Hypothalamus (tissue), 51 donors: ENCODE measurements at places on chromosomes 1 and 21.

GRCh38 chr1:196385109-196385508 is 223.1 kb downstream of the KCNT2 start:
- no peak for DNase-seq

- no peak for DNase-seq
Measured at GRCh38 chr1:208201229-208201628, 43.0 kb downstream of the PLXNA2 start.

- no peak for DNase-seq
Measured at GRCh38 chr1:69492286-69492685, 75.4 kb upstream of the LRRC7 start.

GRCh38 chr1:205287767-205288559 is 33.6 kb downstream of the NUAK2 start:
- no peak for DNase-seq

DNA sequence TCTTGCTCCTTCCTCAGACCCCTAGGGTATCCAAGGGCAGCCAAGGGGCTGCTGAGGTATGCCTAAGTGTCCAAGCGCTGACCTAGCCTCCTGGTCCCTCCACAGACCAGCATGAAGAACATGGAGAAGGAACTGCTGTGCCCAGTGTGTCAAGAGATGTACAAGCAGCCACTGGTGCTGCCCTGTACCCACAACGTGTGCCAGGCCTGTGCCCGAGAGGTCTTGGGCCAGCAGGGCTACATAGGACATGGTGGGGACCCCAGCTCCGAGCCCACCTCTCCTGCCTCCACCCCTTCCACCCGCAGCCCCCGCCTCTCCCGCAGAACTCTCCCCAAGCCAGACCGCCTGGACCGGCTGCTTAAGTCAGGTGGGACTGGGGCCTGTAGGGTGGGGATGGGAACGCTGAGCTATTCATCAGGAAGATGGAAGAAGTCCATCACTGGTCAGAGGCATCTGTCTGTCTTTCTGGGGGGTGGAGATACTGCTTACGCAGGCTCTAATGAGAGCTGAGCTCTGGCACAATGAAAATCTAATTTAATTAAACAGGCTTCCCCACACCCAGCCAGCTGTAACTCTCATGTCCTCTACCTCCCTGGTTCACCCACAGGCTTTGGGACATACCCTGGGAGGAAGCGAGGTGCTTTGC is 1.8 kb downstream of the TRIM46 start:
- no peak for DNase-seq

GRCh38 chr1:85386068-85386722 is 78.8 kb downstream of the DDAH1 start:
- no peak for DNase-seq

DNA sequence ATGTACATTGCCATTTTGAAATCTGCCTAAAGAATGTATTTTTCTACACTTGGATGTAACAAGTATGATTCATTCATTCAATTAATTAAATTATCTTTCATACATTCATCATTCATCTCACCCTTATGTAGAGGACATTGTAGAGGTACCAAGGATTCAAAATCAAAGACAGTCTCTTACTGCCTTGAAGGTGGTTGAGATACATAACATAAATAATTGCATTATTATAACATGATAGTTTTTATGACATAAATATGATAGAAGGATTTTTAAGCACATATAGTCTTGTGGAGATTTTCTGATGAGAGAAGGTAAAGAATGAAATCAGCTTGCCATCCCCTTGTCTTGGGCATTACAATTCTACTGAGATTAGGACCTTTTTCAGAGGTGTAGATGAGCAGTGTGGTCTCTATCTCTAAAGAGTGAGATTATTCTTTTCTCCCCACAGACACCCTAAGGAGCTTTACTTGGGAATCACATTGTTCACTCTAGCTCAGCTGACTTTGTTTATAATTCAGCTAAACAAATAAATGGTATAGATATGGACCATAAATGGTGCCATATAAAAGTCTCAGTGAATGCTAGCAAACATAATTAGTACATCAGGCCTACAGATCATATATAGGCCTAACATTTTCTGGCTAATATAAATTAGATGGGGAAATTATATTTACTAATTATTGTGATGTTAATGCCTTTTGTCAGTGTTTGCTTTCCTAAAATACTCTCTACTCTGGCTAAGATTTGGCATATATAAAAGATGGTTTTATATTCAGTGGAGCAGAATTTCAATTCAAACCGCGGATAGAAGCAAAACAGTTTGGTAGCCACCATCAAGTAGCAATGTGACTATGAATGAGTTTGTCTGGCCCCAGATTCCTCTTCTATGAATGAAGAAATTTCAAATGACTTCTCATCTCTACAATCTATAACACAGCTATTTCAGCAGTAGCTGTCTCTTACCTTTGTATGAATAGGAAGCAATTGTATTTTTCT is 1.9 kb downstream of the RGS1 start:
- DNase-seq, result no peak

GRCh38 chr1:60265560-60266535 is 192.3 kb upstream of the C1orf87 start:
- DNase-seq, result no peak

- no peak for DNase-seq
Measured at GRCh38 chr1:67970088-67970487, 80.3 kb downstream of the DIRAS3 start.
